ENCODE measurements at places on chromosomes 2 and 18.

DNA sequence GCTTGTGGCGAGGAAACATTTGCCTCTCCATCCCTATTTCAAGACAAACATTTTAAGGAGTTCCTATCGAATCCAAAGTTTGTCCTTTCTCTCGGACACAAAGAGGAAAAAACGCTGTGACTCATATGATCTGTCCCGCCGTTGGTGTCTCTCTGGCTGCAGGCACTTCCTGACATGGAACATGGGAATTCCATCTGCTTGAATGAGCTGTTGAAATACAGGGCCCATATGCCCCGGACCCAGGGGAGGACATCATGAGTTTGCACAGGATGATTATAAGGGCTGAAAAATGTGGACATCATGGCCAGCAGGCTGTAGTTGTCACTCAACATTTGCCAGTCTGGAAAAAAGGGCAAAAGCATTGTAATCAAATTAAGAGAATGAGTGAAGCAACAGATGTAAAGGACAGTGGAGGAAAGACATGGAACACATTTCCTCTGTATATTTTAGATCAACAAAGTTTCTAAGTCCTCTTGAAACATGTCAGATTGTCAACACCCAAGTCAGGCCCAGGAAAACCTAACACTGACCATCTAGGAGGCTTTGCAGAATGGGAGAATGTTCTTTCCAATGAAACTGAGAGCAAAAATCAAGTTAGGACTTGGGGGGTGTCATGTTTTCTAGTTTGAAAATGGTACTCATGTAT is 103.2 kb upstream of the SMIM21 start:
- DNase-seq: no peak

GRCh38 chr18:32920796-32921787 is 148.3 kb upstream of the KLHL14 start:
- no peak for DNase-seq

- no peak for DNase-seq
These were observed 74.0 kb downstream of the NRXN1 start for GRCh38 chr2:50957896-50958295.

DNA sequence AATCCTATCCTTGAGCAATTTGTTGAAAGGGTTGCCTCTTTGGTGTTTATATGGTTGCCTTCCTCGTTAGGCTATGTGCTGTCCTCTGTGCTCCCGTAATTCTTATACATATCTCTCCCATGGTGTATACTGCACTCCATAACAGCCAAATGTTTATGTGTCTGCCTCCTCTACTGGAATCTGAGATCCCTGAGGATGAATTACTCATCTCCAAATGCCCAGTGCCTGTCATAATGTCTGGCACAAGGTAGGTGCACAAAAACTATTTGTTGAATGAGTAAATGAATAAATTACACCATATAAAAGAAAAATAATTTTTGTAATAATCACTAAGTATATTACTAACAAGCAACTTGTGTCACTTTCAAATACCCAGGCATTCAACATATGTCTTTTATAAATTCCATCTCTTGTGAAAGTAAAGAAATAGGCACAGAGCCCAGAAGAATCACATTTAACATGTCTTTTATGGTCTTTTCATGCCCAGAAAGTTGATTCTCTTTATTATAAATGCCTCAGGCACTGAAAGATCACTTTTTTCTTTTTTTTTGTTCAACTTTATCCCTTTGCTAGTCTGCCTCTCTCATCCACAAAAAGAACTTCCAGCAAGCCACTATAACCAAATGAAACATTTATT is 164.9 kb downstream of the CCDC148 start:
- DNase-seq: no peak

GRCh38 chr2:201248288-201248844 is 12.0 kb upstream of the CASP8 start:
- no peak for DNase-seq

GRCh38 chr2:70954886-70955285 is 19.2 kb downstream of the ATP6V1B1 start:
- DNase-seq: no peak

DNA sequence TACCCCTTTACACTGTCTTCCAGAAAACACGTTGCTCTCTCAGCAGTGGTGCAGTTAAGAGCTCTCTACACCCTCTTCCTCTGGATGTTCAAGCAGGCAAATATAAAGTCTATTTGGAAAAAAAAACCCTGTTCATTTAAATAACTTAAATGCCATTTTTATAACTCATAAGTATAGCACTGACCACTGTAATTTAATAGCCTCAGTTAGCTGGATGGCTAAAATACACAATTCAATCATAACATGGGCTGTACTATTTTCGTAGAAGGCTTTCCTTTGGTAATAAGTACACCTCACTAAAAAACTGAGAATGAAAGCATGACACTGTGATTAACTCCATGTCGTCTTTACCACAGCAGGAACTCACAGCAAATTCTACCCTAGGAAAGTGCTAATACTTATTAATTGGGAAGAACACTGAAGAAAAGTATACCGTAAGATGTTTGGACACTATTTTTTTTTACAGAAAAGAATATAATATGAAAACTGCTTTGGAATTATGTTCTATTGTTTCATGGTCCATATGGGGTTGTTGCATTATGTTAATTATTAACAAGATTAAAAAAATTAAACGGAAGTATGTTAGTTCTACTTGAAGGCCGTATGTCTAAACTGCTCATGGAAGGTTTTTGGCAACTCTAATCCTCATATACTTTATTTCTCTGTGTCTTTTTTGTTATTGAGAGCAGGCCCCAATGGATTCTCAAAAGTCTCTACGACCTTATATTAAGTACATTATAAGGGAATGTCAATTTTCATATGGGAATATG is 269.1 kb downstream of the ZNF385B start:
- DNase-seq: no peak

GRCh38 chr2:171383134-171383533 is 50.7 kb downstream of the METTL8 start:
- DNase-seq: no peak

- DNase-seq: no peak
These were observed 59.4 kb downstream of the OSR1 start for GRCh38 chr2:19299032-19299431.

- no peak for DNase-seq
These were observed 17.0 kb downstream of the RTN4 start for GRCh38 chr2:55033076-55033742.

- no peak for DNase-seq
These were observed 178.3 kb upstream of the GATA6 start for GRCh38 chr18:21991081-21991534.

GRCh38 chr2:78439122-78439521 is 586.4 kb upstream of the REG3G start:
- no peak for DNase-seq

DNA sequence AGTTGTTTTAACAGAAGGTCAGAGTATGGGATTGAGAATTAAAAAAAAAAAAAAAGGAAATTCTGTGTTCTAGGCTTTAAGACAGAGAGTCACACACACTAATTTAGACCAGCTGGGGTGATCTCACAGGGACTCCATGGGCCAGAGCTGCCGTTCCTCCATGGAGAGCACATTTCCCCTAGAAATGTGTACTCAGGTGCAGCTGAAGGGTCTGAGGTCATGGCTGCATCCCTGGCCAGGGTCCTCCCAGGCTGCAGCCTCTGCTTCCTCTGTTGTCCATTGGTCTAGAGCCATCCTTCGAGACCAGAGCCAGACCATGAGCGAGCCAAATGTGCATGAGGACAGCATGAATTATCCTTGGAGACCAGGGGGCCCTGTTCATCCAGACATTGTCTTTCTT is 190.1 kb upstream of the TNP1 start:
- no peak for DNase-seq

DNA sequence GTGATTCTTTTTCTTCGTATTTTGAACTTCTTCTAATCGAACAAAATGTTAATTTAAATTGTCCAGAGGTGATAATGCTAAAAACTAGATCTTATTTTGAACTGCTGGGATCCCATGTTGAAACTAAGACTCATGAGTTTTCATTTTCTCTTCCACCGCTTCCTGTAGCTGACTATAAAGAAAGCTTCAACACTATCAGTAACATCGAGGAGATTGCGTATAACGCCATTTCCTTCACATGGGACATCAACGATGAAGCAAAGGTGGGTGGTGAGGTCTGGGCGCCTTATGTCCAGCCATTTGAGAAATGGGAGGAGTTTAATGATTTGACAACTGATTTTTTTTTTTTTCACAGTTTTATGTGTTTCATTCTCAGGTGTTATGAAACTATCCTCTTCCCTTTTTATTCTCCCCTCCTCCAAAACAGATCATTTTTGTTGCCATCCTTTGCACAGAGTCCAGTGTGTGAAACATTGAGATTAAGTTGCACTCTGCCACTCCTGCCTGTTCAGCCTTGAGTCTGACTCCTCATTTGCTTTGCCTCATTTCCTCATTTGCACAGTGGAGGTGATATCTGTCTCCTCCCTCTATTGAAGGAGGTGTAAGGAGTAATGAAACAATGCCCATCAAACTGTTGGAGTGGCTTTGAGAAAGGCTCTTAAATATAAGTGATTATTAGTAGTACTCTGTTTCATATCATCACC is 13.8 kb downstream of the GRHL1 start:
- DNase-seq: no peak

DNA sequence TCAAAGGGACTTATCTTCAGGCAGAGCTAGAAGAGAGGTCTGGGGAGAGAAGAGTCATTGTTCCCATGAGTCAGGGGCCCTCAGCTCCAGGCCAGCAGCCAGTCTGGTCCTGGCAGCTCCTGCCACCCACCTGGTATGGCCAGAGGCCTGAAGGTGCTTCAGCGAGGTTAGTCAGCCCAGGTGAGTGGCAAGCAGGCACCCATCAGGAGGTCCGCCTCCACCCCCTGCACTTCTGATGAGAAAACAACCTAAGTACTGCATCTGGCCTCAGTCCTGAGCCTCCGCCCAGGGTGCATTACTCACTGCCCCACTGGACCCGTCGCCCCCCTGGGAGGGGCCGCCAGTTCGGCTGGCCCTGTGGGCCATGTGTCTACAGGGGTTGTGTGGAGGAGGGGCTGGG is 130.2 kb downstream of the INHBB start:
- DNase-seq: no peak

- no peak for DNase-seq
These were observed 51.3 kb downstream of the ANKMY1 start for GRCh38 chr2:240506406-240507059.

GRCh38 chr2:165007161-165007744 is 51.9 kb upstream of the SLC38A11 start:
- DNase-seq: no peak

- no peak for DNase-seq
These were observed 43.6 kb upstream of the INHBB start for GRCh38 chr2:120302301-120302700.

GRCh38 chr2:181465676-181466375 is 8.6 kb downstream of the ITGA4 start:
- DNase-seq: no peak

DNA sequence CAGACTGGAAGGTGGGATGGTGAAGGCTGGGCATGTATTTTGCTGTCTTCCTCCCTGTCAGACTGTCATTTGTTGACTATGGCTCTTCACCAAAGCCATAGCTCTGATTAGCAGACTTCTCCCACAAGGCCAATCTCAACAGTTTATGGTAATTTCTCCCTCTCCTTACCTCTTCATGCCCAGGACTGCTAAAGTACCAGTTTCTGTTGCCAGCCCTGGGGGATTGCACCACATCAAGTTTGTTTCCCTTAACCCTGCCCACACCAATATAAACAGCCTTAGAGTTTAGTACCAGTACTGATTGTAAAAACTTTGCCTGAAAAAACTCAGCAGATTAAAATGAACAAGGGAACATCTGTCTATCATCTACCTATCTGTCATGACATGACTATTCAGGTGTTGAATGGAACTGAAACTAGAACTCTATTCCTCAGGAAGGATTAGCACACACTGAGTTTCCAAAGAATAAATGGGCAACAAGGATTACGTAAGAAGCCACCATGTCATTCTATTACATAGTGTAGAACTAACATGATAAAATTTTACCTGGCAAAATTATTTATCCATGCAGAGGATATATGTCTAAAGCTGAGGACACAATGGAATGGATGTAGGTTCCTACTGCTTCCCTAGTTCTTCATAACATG is 13.7 kb downstream of the FEZ2 start:
- no peak for DNase-seq

GRCh38 chr2:238176613-238177012 is 17.8 kb downstream of the ERFE start:
- DNase-seq: no peak

- DNase-seq: no peak
These were observed 62.0 kb upstream of the ANKRD44 start for GRCh38 chr2:197372592-197372991.

DNA sequence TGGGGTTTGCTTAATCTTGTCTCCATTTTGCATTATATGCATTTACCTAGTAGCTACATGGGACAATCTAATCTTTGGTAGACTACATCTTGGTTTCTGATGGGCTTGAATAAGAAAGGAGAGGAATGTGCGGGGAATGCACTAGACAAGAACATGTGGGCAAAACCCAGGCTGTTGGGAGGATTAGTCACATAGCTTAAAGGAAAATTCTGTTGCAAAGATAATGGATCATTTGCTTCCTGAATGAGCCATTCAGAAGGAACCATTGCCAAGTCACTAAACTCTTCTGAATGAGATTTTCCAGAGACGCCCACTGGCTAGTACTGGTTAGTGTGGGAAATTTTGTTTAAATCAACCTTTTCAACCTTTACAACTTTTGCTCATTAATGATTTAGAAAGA is 84.8 kb downstream of the OSBPL6 start:
- DNase-seq: no peak
